Fibroblast of skin of left quadriceps (primary cell): ENCODE measurements at places on chromosomes 5 and 9.

GRCh38 chr5:53418409-53418808 lies 62.0 kb upstream of the FST start:
- DNase-seq: no peak

DNA sequence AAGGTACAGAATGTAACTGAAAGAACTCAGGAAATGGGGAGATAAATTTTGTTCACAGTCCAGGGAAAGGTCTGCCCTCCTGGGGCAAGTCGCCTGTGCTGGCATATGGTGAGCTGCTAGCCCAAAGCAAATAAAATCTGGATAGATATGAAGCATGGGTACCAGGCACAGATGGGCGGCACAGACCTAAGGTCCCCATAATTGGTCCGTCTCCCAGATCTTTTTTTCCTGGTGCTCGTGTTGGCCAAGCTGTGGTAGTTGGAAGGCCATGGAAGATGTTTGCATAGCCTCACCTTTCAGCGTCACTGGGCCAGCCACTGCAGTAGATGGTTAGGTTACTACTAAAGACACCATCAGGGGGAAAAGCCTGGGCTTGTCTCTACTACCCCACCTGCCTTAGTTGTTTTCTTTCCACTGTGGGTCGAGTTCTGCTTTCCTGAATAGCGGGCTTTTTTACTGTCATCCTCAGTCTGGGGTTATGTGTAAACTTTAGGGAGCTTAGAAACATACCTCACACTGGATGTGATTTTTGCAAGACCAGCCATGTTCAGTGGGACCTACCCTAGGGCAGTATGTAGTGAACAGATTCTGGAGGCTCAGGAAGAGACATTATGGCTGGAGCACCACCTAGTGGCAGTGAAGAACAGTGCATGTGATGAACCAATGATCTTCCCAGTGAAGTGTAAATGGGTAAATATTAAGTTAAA lies 24.2 kb upstream of the GLRX start:
- DNase-seq: no peak

DNA sequence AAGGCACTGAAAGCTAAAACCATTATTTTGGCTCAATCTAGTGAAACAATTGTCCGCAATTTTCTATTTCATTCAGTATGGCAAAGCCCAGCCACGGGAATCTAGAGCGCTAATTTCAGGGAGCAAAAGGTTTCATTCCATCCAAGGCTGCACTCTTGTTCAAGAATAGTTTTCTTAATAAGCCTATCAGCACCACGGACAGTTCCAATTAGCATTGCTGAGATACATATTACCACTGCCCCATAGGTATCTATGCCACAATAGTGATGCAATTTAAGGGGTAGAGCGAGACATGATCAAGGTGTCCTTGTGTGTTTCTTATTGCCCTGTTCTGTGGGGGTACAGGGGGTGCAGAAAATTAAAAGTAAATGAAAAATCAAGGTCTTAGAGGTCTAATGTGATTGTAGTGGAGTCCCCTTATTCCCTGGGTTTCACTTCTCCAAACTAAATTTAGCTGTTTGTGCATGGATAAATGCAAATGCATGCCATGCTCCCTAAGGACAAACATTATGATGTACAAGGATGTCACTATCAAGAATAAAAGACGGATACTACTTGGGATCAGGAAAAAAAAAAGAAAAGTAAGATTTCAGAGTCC lies 45.5 kb downstream of the SPOCK1 start:
- DNase-seq: peak; percentile 35

DNA sequence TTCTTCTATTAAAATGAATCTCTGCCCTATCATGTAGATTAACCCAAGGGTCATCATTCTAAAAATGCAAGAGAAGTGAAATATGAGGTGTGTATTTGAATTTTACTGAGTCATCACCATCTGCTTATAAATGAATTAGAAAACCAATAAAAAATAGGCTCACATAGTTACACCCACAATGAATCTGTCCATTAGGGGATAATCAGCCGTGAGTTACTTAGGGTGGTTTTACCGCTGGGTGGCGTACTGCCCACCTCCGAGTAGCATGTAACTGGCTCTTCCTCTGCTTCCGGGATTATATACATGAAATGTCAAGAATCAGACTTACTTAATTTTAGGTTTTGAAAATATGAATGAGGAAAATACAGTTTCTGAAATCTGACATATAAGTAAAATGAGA lies 332.9 kb upstream of the CCNG1 start:
- DNase-seq: no peak

GRCh38 chr5:38878391-38879077 lies 32.7 kb downstream of the OSMR start:
- no peak for DNase-seq

DNA sequence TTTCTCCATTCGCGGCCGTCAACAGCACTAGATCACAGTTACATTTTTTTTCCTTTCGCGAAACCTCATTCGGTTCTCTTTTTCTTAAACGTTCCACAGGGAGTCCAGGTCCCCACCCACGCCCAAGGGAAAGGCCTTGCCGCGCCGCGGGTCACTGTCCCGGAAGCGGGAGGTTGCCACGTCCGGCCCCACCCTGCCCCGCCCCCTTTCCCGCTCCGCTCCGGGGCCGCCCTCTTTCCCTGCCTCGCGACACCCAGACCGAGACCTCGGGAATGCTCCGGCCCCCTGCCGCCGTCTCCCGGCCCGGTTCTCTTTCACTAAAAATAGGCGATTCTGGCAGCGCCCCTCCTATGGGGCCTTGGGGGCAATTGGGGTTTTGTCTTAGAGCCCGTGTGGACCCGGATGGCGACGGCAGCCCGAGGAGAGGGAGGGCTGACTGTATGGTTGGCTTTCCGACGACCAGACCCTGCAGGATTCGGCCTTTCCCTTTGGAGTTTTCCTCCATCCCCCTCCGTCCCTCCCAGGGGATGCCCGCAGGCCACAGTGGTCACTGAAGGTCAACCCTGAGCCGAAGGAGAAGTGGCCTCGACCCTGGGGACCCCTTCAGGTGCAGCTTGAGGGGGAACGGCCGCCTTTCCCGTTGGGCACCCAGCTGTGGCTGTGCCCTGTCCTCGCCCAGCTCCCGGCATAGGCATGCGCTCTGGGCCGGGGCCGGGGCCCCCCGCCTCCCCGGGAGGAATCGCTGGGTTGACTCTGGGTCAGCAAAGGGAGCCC lies 2.8 kb upstream of the RACK1 start:
- DNase-seq: peak; percentile 67

DNA sequence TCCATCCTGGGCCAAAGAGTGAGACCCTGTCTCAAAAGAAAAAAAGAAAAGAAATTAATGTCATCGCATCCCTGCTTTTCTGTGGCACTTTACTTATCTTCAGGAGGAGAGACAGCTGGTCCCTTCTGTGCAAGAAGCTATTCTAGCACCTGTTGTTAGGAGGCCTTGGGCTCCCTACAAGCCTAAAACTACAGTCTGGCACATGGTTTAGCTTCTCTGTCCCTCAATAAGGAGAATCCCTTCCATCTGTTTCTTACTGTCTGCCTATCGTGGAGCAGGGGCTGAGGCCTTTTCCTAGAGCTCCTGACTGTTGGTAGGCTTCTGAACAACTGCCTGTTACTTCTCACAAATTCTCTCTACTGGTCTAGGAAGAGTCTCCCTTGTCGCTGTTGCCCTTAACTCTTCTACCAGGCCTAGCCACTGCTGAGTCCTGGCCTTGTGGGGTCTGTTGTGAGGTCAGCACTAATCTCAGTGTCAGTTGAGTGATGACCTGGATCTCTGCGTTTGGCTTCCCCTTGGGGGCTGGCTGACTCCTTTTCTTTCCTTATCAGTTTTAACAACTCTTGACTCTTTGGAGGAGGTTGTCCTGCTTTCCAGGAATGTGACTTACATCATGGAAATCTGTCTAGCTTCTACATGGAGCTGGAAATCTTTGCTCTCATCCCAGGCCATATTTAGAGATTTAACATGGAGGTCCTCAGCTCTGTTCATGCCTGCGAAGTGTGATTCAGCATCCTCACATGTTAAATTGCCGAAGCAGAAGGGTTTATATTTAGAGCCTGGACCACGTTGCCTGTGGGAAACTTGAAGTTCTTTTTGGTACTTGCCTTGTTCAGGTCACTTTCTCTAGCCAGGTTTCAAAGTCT lies 5.7 kb upstream of the GARNL3 start:
- DNase-seq: no peak

- DNase-seq: no peak
These were observed 591.4 kb downstream of the CCDC171 start for GRCh38 chr9:16143947-16144890.

GRCh38 chr9:131008909-131009618 lies at the start of gene LAMC3:
TSS of gene LAMC3 (plus strand) at chr9:131009174. CDS start at chr9:131009215, 41 bp downstream.
- no peak for DNase-seq

DNA sequence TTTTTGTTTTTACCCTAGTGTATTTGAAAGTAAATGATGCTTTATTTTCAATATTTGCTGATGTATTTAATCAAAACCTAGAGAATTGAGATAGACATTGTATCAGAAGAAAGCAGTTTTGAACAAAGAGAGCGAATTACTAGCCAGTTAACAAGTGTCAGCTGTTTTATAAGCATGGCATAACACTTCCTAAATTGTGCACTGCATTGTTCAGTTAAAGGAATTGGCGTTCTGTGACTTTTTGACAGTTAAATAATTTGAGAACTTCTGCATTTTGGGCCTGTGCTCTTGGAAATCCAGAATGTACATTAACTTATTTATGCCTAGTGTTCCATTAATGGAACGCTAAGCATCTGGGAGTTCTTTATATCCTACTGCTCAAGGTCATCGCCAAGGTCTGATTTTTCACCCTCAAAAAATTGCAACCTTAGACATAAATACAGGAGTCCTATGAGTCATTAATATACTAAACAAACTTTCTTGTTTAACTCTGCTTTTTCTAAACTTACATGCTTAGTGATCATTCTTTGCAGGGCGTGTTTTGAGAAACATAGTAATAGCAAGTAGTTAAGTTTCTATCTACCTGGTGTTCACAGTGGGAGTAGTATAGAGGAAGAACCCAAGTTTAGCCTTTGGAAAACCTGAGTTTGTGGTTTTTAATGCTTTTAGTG lies 31.1 kb downstream of the RASA1 start:
- no peak for DNase-seq
